ENCODE measurements at places on chromosomes 6 and 20.

DNA sequence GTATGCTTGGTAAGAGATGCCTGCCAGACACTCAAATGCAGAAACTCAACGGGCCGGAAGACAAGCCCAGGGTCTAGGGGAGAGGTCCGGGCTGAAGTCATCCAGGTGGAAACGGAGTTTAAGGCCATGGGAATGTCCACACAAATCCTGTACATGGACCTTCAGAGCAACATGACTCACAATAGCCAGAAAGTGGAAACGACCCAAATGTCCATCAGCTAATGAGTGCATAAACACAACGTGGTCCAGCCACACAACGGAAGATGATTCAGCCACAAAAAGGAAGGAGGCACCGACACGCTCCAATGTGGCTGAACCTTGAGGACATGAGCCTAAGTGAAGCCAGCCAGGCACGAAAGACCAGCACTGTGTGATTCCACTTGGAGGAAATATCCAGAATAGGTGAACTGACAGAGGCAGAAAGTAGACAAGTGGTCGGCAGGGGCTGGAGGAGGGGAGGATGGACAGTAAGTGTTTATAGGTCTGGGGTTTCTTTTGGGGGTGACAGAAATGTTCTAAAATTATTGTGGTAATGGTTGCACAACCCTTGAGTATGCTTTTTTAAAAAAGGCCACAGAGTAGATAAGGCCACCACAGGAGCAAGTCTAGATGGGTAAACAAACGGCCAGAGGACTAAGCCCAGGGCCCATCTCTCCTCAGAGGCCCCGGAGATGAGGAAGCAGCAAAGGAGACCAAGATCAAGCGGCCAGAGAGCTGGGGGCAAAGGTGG lies 105.6 kb downstream of the PREX1 start:
- peak; percentile 84 for DNase-seq

DNA sequence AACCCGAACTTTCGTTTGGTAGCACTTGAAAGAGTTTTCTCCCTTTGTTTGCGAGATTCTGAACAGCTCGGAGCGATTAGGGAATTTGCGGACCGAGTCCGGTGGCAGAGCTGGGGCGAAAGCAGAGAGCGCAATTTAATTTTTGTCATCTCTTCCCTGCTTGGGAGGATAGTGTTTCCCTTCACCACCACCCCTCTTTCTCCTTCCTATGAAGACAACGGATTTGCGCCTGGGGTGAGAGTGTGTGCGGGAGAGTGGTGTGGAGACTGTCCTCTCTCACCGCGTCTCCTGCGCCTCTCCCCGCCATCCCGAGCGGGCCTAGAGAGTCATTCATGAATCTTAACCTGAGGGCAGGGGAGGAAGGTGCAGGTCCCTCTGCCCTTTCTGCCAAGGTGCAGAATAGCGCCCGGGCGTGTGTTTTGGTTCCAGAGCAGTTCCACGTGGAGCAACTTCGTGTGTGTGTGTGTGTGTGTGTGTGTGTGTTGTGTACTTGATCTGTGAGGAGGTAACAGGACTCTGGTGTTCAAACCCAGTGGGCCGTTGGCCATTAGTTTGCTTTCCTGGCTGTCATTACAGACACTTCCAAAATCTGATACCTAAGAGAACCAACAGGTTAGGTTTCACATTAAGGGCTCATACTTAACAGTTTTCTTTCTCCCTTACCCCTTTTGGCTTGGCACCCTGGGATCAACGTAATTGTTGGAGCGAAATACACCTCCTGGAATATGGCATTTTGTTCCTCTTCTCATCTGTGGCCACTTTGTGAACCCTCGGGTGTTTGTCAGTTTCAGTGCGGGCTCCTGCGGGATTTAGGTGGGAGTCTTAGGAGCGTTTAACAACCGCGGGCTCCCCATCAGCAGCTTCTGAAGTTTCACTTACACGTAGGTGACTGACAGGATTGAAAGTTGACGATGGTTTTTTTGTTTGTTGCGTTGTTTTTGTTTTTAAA lies 1.8 kb downstream of the EYA4 start:
- DNase-seq: no peak

DNA sequence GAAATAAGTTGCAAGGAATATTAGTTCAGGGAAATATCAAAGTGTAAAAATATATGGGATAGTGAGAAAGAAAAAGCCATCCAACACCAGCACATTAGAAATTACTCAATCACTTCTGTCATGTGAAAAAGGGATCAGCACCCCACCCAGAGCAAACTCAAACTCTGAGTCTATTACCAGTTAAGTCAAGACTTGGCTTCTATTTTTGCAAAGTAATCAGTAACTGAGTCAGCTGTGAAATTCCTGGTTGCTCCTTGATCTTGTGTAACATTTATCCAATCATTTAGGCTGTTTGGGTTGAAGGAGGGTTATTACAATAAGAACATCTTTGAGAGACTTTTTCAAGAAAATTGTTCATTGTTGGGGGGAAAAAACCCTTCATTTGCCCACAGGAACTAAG lies 51.2 kb downstream of the SLC22A23 start:
- peak; percentile 76 for DNase-seq

- DNase-seq: no peak
These were observed 1006.8 kb upstream of the MANEA start for GRCh38 chr6:94570581-94570980.

DNA sequence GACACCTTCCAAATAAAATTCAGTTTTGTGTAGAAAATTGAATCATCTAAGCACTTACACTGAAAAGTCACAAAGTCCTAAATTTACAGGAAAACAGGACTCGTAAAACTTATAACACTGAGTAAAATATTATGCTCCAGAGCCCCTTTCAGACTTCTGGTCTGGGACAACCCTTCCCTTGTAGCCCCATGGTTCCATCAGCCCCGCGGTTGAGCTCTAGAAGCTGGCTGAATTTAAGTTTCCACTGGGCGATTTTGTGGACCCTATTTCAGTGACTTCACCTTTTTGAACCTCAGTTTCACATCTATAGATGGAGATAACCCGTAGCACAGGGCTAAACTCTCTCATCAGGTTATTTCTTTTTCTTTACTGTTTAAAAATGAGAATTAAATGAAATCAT lies 117.7 kb upstream of the BACH2 start:
- DNase-seq: no peak

- no peak for DNase-seq
These were observed 134.4 kb downstream of the OR2B2 start for GRCh38 chr6:27777614-27778355.

- DNase-seq: peak; percentile 63
These were observed 36.8 kb upstream of the PRND start for GRCh38 chr20:4684837-4685413.

- DNase-seq: no peak
These were observed 81.1 kb downstream of the SNX5 start for GRCh38 chr20:17887331-17888030.

DNA sequence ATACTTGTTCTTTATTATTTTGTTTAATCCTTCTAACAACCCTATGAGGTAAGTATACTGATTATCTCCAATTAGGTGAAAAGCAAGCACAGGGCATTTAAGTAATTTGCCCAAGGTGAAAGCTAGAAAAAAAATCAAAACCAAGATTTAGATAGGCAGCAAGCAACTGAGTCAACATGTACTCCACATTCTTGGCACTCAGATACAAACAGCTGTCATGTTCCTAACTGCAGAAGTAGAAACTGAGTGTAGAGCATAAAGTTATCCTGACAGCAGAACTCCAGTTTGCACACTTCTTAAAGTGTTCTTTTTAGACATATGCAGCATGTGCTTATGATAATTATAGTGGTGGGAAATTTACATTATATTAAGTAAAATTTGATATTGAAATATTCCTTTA lies 278.1 kb downstream of the MEI4 start:
- DNase-seq: no peak

DNA sequence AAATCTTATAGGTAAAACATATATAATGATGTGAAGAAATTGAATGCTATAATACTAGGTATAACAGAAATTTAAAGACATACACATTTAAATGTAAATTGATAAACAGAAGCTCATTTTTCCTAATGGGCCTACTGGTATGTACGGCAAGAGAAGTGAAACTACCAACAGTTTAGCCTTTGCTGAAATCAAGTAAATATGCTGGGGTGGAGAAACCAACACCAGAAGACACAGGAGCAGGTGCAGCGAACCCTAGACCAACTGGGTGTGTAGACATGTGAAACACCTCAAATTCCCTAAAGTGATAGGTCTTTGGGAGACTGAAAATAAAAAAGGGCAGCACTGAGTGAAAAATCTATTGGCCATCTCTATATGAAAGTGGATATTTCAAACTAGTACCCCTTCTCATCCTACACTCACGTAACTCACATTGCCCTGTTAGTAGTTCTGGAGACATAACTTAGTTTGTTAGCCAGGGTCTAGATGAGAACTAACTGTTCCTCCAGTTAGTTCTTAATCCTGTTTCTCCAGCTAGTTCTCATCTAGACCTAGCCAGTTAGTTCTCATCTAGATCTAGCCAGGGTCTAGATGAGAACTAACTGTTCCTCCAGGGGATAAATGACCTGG lies 53.1 kb downstream of the SLC35D3 start:
- DNase-seq: no peak

GRCh38 chr20:3606021-3606420 lies 57.2 kb downstream of the GFRA4 start:
- peak; percentile 35 for DNase-seq

DNA sequence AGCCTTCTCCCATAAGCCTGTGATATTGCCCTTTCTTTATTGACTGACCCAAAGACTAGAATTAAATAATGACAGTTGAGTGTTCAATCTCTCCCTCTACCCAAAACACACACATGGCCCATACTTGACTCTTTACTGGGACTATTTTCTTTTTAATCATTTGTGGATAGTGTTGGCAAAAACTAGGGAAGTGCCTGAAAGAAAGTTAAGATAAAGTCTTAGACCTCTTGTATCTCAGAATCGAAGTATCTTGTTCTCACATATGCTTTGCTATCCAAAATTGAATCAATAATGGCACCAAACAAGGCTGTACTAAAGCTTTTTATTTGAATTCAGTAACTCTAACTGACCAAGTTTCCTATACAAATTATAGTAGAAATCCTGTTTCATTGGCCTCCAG lies 19.0 kb downstream of the TMEM244 start:
- DNase-seq: no peak

DNA sequence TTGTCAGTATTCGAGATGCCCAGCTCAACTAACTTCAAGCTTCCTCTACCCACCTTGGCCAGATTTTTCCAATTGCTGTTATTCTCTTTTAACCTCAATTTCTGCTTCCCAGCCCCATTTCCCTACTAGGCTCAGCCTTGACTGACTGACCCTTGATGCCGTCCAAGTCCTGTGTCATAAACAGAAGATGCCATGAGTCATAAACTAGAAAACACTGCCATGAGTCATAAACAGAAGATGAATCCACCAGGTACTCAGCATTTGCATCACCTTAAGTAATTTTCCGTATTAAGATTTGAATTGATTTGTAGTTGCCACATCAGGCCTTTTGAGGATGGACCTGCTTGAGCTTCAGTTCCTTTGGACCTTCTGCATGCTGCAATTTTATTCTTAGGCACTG lies 123.8 kb downstream of the FAM83B start:
- DNase-seq: no peak

DNA sequence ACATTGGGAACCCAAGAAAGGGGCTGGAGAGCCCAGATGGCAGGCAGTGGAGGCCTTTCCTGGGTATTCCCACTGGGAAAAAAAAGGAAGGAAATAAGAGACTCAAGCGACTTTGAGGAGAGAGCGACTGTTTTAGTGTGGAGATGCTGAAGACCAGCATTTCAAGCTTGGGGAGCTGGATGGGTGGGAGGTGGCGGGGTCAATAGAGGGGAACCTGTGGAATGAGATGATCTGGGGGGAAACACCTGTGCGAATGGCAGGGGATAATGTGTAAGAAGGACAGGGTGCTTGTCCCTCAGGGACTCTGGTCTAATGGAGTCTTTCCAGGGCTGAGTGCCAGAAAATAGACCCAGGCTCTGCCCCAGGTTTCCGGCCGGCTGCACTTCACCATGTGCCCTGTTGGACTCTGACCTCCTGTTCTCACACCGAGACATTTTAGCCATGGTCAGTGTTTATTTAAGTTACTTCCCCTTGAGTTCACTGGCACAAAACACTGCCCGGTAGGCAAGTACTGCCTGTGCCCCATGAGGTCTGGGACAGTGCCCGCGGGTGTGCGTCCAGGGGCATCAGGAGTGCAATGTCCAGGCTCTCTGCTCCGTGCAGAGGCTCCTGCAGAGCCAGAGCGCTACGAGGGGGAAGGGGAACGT lies 50.4 kb upstream of the NKX2-2 start:
- no peak for DNase-seq

DNA sequence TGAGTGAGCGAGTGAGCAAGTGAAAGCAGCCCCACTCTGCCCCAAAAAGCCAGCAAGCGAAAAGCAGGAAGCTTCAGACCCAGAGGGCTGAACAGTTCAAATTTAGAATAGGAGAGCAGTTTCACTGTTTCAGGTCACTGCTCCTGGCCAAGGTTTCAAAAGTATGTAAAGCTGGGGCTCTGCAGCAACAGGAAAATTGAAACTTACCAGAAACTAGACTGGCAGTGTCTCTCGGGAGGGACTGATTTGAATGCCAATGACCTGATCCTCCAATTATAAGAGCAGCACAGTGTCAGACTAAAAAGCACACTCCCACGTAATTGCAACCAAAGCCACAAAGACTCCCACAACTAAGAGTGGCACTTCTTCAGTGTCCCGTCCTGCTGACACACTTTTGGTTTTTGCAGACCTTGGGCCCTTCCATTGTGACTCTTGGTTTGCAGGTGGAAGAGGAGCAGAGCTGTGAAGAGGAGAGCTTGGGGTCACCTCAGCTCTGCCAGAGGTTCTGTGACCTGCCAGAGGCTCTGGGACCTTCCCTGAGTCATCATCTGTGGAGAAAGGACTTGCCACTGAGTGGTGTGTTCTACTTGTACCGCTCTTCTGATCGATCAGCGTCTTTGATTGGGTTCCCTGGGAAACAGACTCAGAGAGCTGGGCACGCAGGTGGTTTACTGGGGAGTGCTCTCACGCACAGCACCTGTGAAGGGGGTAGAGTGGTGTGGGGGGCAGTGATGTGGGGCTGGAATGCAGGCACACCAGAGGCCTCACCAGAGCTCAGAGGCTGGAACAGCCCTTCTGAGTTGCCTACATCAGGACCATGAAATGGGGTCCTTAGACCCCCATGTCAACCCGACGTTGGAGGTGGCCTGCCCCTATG lies 52.7 kb upstream of the PTGIS start:
- DNase-seq: no peak

- DNase-seq: no peak
These were observed 4.7 kb downstream of the SAPCD1 start for GRCh38 chr6:31767096-31767645.

DNA sequence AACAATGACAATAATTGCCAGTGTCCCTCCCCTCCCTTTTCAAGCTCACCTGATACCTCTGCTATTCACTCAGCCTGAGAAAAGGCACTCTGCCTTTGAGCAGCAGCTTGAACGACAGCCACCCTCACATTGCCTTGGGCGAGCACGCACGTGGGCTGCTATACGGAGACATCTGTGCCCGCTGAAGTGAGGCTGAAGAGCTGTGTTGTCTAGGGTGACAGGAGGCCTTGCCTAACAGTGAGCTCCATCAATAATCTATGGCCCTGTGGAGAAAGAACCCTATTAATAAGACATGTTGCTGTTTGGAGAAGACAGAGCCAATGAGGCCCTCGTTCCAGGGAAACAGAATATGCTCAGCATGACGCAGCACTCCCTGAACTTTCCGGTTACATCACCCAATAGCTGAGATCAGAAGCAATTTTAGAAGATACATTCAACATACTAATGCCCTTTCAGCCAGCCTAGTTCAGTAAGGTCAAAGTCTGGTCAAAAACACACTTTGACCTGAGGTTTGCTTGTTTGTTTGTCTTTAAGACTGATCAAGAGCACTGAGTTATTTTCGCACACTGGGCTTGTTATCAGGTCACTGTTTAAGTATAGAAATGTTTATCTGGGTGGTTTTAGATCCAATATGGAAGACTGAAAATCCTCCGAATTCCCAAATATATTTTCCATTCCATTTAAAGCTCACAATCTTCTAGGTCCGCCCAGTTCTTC lies 30.6 kb downstream of the RBM24 start:
- DNase-seq: peak; percentile 74

- DNase-seq: no peak
These were observed 410.3 kb upstream of the SLC35B3 start for GRCh38 chr6:8845690-8846089.

All from fibroblast of pulmonary artery (primary cell).